ENCODE measurements at places on chromosomes 16 and 17. TPM values are rescaled to one million over a fixed set of nuclear protein-coding genes. Genes with fewer than 3 reads are reported as not detected.

The MYOCD gene
- 113 TPM for total RNA-seq

The IRF8 gene
- 27.0 TPM for total RNA-seq

DNA sequence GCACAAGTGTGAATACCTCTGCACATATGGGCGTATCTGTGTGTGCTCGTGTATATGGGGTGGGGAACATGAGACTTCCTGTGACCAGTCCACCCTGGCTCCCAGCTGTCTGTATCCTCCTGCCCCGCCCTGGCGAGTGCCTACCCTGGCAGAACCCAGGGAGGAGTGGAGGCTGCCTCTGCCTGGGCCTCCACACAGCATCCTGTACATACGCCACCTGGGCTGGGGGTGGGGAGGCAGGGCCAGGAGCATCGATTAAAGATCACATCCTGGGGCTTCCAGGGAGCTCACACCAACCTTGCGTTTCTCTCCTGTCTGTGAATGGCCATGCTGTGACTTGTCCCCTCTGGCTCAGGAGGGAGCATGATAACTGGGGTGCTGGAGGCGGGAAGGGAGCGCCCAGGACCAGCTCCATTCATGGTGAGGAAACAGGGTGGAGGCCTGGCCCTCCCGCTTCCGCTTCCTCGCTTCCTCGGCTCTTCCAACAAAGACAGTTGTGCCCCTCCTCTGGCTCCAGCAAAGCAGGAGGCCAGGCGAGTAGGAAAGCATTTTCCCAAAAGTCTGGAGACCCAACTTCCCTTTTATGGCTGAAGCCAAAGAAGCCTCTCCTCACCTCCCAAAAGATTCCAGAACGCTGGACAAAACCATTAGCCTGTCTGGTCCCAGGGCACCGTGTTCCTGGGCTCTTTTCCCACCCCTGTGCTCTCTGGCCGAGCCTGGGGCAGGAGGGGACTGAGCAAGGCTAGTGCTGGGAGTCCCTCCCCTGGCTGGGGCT is 22.9 kb downstream of the ADAM11 start:
- peak overlapping the region; percentile 17 for H3K4me3 ChIP-seq
- DNase-seq: no peak
- peak overlapping the region; percentile 72 for H3K27ac ChIP-seq
- peaks cover 3% of the 10 kb centered on the region for H3K4me1 ChIP-seq

- no peak for DNase-seq
- peak overlapping the region; percentile 79 for H3K27ac ChIP-seq
- H3K36me3 ChIP-seq: no peaks in the 10 kb centered on the region
- H3K4me3 ChIP-seq: peak overlapping the region; percentile 88
Observed at GRCh38 chr17:81386646-81387099, 8.6 kb upstream of the BAHCC1 start.

DNA sequence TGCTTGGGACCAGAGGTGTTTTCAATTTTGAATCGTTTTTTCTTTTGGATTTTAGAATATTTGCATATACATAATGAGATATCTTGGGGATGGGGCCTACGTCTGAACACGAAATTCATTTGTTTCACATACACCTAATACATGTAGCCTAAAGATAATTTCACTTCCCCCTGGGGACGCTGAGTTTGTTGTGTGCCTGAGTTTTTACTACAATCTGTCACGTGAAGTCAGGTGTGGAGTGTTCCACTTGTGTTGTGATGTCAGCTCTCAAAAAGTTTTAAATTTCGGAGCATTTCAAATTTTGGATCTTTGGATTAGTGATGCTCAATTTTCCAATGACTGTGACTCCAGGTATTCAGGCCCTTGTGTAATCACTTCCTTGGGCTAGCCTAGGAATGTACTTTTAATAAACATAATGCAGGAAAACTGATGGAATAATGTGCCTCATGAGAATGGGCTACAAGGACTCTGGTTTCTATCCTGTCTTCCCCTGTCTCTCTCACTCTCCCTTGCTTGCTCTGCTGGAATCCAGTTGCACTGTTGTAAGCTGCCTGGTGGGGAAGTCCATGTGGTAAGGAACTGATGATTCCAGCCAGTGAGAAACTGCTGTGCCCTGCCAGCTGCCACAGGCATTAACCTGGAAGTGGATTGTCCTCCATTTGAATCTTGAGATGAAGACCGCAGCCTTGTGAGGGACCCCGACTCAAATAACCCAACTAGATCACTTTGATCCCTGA is 403.8 kb downstream of the SHISA9 start:
- no peaks in the 10 kb centered on the region for H3K27me3 ChIP-seq
- no peaks in the 10 kb centered on the region for H3K36me3 ChIP-seq
- H3K4me1 ChIP-seq: no peaks in the 10 kb centered on the region
- no peak for DNase-seq

The SMCR8 gene
- 21.5 TPM for total RNA-seq

DNA sequence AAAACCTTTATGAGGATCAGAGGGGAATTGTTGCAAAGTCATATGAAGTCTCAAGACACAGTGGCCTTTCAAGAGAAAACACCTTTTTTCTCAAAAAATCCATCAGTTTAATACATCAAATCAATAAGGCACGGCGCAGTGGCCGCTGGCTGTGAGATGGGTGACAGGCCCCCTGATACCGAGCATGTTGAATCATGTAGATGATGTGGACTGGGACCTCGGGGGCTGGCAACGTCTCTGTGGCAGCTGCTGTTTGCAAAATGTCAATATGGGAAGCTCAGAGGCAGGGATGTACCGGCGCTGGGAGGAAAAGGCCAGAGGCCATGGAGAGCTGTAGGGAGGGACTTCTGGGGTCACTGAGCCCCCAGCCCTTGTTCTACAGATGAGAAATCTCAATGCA is 169.1 kb downstream of the GSG1L start:
- H3K4me1 ChIP-seq: no peaks in the 10 kb centered on the region
- H3K4me3 ChIP-seq: no peak overlapping the region
- DNase-seq: no peak
- no peaks in the 10 kb centered on the region for H3K27me3 ChIP-seq
- no peak overlapping the region for H3K27ac ChIP-seq
- no peaks in the 10 kb centered on the region for H3K36me3 ChIP-seq

DNA sequence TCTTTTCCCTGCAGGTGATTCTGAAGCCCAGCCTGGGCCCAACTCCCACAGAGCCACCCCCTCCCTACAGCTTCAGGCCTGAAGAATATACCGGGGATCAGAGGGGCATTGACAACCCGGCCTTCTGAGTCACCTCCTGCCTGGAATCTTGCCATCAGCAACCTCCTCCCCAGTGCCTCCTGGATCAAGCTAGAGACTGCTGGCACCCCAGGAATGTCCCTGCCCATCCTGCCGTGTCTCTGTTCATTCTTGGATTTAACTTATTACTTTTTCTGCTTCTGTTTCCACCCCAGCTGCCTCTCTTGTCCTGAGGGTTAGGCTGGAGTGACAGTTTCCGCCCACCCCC is 4.9 kb downstream of the TMEM92 start:
- H3K4me1 ChIP-seq: no peaks in the 10 kb centered on the region
- H3K36me3 ChIP-seq: peaks cover 10% of the 10 kb centered on the region
- no peak for DNase-seq
- peaks cover 4% of the 10 kb centered on the region for H3K27me3 ChIP-seq
- no peak overlapping the region for H3K27ac ChIP-seq
- H3K4me3 ChIP-seq: no peak overlapping the region

DNA sequence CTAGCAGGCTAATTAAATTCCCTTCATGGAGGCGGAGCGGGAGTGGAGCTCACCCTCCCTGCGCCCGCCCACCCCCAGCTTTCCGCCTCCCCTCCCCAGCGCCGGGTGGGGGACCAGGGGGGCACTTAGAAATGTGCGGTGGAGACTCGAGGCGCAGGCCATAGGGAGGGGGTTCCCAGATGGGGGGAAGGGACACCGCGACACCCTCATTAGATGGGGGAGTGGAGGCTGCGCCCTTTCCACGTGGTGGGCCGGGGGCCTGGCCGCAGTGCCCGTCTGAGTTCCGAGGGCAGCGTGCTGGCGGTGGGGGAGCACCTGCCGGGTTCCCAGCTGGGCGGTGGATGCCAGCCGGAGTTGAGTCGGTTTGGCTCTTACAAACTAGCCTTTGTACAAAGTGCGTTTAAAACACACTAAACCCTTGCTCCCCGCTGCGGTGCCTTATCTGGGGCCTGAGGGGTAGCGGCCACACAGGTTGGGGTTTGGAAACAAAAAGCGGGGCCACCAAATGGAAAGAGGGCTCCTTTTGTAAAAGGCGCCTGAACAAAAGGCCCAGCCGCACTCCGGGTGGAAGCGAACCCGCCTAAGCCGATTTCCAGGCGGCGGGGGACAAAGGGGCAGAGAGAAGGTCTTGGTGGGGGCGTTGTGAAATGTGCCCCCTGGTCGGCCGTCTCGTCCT is 1.4 kb downstream of the GSE1 start:
- H3K27ac ChIP-seq: no peak overlapping the region
- peak overlapping the region; percentile 87 for H3K4me3 ChIP-seq
- H3K4me1 ChIP-seq: peaks cover 45% of the 10 kb centered on the region

The NXPH3 gene
- 61.7 TPM for total RNA-seq

DNA sequence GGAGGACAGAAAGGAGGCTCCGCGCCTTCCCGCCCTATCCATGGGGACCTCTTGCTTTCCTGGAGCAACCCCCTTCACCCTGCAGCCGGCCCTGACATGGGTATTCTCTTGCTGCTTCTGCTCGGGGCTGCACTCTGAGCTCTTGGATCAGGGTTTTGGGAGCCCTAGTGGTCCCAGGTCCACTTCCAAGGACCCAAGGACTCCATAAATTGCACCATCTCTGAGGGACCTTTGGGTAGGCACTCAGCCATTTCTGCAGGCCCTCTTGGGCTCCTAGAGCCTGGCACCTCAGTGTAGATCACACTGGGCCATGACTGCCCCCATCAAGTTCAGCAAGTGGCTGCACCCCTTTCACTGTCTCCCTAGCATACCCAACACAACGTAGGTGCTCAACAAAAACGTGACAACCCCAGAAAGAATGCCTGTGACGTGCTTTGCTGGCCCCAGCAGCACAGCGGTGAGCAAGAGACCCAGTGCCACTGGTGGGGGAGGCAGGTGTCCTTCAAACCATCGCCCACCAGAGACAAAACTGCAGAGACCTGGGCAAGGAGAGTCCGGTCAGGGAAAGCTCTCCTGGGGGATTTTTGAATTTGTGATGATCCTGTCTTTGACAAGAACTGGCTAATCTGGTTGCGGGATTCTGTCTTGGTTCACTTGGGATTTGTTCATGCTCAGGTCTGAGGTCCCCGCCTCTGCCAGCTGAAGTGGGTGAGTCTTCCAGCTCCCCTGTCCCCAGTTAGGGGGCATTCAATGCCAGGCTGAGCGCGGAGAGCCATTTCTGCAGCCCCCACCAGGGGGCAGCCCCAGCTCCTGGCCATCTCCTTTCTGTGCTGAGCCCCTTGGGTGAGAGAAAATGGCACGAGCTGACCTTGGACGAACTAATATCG is 2.5 kb upstream of the RAB11FIP4 start:
- H3K4me1 ChIP-seq: peaks cover 11% of the 10 kb centered on the region
- no peak overlapping the region for H3K4me3 ChIP-seq
- no peak overlapping the region for H3K27ac ChIP-seq
- DNase-seq: no peak
- peaks cover 13% of the 10 kb centered on the region for H3K27me3 ChIP-seq

DNA sequence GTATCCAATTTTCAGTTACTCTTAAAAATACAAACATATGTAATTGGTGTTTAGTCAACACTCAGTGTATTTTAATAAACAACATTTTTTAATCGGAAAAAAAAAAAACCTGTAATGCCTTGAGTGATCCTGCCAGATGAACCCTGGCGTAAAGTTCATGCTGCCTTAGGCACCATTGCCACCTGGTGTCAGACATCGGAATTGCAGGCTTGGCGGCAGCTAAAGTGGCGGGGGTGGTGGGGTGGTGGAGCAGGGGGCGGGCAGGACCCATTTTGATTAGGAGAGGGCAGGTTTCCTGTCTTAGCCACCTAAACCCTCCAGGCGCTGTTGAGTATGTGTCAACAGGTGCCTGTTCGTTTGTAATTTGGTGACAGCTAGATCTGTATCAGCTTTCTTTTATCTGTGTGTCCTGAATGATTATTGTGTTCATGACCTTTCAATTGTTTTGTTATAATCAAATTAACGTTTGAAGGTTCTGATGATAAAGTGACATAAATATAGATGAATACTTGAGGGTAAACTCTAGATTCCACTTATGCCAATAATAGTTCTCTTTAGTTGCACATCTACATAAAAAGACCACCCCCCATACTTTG is 588.7 kb downstream of the CDH13 start:
- DNase-seq: no peak
- no peaks in the 10 kb centered on the region for H3K27me3 ChIP-seq
- no peaks in the 10 kb centered on the region for H3K36me3 ChIP-seq
- H3K4me3 ChIP-seq: no peak overlapping the region
- no peaks in the 10 kb centered on the region for H3K4me1 ChIP-seq

DNA sequence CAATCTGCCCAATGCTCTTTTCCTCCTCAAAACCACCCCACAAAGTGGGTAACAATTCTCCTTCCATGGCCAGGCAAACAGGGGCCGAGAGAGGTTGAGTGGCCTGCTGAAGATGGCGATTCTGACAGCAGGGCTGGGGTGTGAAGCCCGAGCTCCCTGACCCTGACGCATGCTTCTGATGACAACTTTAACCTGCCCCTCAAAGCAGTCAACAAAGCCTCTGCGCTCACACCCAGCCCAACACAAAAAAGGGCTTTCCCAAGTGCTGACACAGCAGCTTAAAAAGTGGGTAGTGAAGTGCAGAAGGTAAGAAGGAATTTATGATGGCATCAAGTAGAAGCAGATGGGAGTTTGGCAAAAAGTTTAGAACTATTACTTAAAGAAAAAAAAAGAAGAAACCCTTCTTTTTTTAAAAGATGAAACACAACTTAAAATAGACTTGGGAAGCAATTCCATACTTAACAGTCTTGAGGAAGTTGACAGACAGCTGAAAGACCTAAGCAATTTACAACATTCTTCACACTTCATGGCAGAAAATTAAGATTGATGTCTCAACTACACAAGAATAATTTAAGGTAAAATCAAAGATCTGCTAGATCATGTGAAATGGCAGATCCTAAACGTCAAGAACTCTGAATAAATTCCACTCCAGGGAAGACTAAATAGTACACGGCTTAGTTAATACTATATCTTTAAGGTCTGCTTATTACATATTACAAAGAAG is 133.9 kb downstream of the PARN start:
- H3K36me3 ChIP-seq: no peaks in the 10 kb centered on the region
- peaks cover 49% of the 10 kb centered on the region for H3K4me1 ChIP-seq
- no peaks in the 10 kb centered on the region for H3K27me3 ChIP-seq
- no peak overlapping the region for H3K27ac ChIP-seq

DNA sequence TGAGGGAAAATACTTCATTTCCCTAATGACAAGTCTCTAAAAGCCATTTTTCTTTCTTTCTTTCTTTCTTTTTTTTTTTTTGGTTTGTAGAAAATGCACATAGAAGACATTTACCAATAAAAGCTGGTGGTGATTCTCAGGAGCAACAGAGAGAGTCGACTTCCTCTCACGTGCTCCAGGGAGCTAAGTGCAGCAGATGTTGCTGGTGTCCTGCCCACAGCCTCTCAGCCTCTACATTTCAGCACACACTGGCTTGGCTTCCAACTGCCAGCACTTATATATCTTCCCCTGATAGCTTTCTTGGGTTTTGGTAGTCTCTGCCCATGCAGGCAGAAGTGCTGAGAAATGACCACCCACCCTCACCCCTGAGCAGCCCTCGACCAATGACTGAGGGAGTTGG is 58.4 kb upstream of the MARCHF10 start:
- no peaks in the 10 kb centered on the region for H3K36me3 ChIP-seq
- DNase-seq: no peak
- H3K27ac ChIP-seq: peak overlapping the region; percentile 87
- no peak overlapping the region for H3K4me3 ChIP-seq
- peaks cover 44% of the 10 kb centered on the region for H3K4me1 ChIP-seq

The OMG gene
- not detected for total RNA-seq

Data from thoracic aorta (tissue), 2 donors.